Lung (tissue), 17 donors: ENCODE measurements at places on chromosomes 7 and 10.
A peak's percentile ranks its signal among the peaks of the same experiment; 100 is the strongest.

DNA sequence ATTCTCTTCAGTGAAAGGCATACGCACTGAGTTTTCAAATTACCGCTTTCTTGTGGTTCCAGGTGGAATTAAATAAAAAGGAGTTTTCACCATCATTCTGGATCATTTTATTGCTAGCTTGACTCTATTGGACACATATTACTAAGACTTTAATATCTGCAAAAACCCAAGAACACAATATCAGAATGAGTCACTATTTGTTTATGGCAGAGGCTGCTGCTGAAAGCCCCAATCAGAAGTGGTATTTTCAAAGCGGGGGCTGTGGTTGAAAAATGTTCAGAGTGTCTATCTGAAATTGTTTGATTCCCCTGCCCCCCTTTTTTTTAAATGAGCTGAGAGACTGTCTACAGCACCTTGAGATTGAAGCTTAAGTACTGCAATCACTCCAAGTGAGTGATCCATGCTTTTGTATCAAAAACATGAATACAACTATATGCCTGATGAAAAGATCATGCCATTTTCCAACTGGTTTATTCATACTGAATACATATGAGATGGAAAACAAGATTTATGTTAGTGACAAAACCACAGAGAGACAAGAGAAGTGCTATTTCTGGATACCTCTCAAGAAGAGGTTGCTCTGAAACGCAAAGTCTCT, 376.4 kb downstream of the HTR7 start:
- DNase-seq, result no peak

DNA sequence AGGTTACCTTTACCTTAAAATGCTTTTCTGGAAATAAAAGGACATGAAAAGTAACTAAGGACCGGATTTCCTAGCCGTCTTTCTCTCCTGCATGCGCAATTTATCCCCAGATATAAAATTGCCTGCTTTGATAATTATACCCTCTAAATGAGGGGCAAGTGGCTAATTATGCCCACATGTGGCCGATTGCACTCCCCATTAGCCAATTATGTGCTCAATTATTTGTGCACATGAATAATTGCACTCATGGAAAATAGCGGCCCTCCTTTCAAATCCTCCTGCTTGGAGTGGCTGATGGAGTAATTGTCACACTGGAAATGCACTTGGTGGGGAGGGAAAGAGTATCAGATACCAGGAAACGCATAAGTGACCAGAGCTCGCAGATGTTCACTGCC, 66.4 kb upstream of the ATRNL1 start:
- no peak for DNase-seq

DNA sequence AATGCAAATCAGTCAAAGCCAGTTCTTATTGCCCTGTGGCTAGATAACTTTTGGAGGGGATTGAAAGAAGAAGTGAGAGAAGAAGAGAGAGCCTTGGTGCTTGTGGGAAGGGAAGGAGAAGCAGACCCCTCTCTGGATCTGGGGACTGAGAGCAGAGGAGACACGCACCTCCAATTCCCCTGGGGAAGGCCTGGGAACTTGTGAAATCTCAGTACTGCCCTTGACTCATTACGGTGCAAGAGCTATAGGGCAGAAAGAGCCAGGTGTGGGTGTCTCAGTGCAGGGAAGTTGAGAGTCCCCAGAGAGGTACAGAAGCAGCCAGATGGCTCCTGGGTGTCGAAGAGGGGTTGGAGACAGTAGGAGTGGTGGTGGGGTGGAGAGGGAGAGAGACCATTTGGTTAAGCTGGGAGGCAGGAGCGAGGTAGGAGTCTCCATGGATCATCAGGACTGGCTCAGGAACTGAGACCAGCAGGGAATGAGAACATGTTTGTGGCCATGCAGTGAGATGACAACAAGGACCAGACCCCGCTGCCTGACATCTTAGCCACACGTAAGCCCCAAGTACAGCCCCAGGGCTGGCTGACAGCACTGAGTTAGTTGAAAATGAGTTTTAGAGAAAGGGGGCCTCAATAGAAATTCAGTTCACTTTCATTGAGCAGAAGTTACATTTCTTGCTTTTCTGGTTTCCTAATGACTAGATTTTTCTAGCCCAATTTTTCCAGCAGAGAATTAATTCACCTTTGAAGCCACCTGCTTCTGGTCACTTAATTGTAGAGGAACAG, 238.2 kb downstream of the BUB3 start:
- no peak for DNase-seq

GRCh38 chr10:128219295-128219694, 93.1 kb upstream of the MKI67 start:
- DNase-seq, result no peak

DNA sequence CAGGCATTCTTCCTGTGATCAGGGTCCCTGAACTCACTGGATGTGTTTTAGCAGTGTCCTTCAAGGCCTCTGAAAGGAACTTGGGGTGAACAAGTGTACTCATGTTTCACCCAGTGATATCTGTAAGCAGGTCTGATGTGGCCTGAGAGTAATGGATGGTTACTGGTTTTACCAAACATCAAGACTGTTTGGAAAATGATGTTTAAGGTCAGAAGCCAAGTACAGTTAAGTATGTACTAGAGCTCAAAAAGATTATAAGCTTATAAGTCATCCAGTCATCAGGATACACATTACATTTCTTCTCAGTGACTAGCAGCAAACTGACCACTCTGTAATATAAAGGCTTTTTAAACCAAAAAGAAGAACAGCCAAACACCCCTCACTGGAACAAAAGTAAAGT, 79.8 kb upstream of the PTN start:
- no peak for DNase-seq

GRCh38 chr10:77673515-77674140, 36.0 kb upstream of the KCNMA1 start:
- no peak for DNase-seq

DNA sequence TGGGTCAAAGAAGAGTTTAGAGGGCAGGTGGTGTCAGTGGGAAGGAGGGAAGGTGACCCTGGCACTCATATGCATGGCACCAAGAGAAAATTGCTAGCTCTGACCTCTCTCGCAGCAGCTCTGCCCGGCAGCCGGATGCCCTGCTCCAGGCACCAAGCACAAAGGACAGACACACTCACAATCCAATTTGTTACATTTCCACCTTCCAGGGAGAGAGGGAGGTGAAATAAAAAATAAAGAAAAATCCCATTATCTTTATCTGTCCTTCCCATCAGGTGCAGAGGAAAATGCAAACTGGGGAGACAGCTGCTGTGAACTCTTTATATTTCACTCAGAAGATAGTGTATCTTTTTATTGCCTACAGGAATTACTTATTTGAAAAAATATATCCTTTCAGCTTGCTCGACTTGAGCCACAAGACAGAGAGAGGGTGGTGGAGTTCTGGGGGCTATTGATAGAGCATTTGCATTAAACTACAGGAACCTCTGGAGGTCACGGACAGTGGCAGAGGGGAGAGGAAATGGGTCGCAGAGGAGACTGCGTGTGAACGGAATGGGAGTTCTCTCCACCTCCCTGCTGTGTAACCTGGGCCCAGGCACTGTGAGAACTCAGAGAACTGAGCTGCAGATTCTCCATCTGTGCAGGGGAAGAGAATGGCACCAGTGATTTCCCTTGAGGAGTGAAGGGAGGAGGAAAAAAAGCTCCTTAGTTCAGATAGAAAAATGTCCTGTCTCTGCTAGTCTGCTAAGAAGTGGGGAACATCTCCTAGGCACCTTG, 421.4 kb downstream of the PLXNA4 start:
- DNase-seq, result no peak

DNA sequence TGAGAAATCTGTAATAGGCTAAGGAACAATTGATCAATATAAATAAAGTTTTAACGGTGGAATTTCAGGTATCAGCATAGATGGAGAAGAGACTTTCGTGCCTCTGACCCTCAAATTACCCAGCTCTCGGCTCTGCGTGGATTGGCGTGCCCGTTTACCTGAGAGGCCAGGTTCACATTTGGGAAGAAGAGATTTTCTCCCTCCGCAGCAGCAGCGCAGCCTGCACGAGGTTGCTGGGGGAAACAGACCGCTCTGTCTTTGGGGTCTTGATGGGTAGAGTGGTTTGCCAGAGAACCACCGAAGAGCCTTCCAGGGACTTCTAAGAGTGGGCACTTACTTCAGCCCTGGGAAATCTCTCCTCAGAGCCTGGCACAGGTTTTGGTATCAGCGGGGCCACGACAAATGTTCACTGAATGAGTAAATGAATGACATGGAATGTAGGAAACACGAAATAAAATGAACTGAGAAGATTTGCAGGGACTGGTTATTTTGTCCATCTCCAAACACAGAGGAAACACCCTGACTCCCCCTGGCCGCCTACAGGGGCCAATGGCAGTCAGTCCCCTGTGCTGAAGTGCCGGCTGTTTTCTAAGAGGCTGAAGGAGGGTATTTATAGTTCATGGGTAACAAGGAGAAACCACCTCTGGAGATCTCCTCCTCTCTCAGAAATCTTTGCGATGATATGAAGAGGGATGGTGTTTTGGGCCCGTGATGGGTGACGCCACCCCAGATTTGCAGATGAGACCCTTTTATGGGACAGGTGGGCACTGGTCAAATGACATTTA, 338.5 kb downstream of the ADARB2 start:
- DNase-seq, result peak; percentile 6
